ENCODE measurements at places on chromosomes 3 and 15. TPM values are rescaled to one million over a fixed set of nuclear protein-coding genes. Genes with fewer than 3 reads are reported as not detected.

The NGLY1 gene
- total RNA-seq, result 30.5 TPM

The USP50 gene
- 0.17 TPM for total RNA-seq

The ZNF502 gene
- 2.2 TPM for total RNA-seq

The CACNA2D3 gene
- total RNA-seq, result not detected

The RBM15B gene
- total RNA-seq, result 31.2 TPM

The CEP152 gene
- total RNA-seq, result 1.6 TPM

The TPRG1 gene
- total RNA-seq, result 0.43 TPM

The FOXB1 gene
- total RNA-seq, result not detected

The TIMP4 gene
- total RNA-seq, result 0.26 TPM

The PSTPIP1 gene
- total RNA-seq, result not detected

The DCP1A gene
- total RNA-seq, result 12.2 TPM

The HCN4 gene
- total RNA-seq, result not detected

The STX19 gene
- not detected for total RNA-seq

The RGMA gene
- total RNA-seq, result not detected

The PLAAT1 gene
- total RNA-seq, result 0.09 TPM

All from dermis lymphatic vessel endothelial cell (primary cell).